Activated T-helper 9 cell treated with anti-CD3 and anti-CD28 coated beads, Interleukin-2, amount 50 U/mL, for 16 hours (primary cell): ENCODE measurements at places on chromosomes 6 and 20.

DNA sequence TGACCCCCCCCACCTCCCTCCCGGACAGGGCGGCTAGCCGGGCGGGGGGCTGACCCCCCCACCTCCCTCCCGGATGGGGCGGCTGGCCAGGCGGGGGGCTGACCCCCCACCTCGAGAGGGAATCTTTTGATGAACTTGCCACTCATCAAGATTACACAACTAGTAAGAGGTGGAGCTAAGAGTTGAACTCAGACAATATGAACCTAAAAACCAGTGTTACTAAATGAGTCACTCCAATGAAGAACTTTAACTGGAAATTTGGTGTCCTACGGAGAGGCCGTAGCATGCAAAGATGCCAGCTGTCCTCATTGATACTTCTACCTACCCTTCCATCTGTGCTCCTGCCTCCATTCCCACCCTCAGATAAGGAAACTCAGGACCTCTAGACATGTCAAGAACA, 42.8 kb downstream of the PFDN4 start:
- DNase-seq: no peak

GRCh38 chr20:610130-611046, at the start of gene TCF15:
Gene TCF15, minus strand, starts transcription at chr20:610309. Its CDS starts 72 bp downstream, at chr20:610237.
- DNase-seq: no peak

- no peak for DNase-seq
These were observed 156.9 kb upstream of the BEND3 start for GRCh38 chr6:107272246-107272645.

- no peak for DNase-seq
These were observed 1.1 kb upstream of the OPN5 start for GRCh38 chr6:47780510-47781356.

- DNase-seq: no peak
These were observed 24.2 kb upstream of the TAGAP start for GRCh38 chr6:159068904-159069578.

DNA sequence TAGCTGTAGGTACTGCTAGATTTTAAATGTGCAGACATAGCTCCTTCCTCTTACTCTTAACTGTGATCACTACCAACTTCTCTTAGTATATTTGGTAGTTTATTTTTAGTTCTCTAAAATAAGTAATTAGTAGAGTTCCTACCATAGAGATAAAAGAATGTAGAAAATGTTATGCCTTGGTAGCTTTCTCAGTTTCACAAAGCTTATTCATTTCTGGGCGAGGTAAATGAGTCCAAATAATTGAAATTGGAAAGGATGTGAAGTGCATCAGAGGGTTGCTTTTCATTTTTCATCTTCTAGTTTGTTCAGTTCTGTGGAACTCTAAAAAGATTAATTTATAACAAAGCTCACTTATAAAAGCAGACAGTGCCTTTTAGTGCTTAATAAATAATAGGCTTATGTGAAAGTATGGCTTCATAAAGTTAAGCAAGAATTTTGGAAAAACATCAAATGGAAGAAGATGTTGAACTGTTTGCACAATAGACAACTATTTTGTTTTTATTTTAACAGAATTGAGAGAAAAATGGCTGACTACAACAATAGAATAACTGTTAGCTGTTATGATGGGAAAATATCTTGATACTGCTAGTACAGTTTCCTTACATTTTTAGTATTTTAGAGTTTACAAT, 303.7 kb downstream of the UTRN start:
- no peak for DNase-seq

GRCh38 chr6:38603966-38604365, 35.8 kb downstream of the BTBD9 start:
- DNase-seq: no peak

GRCh38 chr20:15859061-15859460, 714.2 kb downstream of the KIF16B start:
- DNase-seq: no peak

DNA sequence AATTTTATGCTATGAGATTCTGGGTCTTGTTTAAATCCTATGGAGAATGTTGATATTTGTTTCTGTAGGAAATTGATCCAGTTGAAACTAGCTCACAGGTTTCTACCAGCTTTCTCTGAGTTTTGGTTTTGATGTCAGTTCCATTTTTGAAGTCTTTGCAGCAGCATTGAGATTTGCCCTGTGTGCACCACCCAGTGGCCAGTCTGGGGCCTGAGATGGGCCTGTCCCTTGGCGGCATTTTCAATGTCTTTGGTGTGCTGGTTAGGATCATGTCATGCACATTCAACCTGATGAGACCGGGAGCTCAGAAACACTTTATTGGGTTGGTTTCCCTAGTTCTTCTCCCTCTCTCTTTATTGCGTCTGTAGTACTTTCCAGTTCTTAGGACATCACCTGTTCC, 395.2 kb upstream of the MAP3K7 start:
- no peak for DNase-seq

DNA sequence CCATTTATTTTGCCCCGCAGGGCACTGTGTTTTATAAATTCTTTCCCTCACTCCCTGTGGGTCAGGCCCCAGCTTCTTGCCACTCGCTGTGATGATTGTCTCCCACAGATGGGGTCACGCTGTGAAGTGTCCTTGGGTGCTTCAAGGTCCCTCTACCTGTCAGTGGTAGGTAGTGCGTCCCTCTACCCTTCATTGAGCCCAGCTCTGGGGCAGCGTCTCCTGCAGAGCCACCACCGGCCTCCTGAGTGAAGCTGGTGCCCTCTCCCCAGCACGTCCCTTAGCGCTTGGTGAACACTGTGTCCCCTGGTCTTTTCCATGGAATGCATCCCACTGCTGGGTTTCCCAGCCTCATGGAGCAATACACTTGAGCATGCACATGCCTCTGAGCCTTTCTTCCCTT, 108.2 kb downstream of the NRN1 start:
- DNase-seq: no peak

GRCh38 chr6:33583591-33584155, 3.6 kb upstream of the BAK1 start:
- no peak for DNase-seq

DNA sequence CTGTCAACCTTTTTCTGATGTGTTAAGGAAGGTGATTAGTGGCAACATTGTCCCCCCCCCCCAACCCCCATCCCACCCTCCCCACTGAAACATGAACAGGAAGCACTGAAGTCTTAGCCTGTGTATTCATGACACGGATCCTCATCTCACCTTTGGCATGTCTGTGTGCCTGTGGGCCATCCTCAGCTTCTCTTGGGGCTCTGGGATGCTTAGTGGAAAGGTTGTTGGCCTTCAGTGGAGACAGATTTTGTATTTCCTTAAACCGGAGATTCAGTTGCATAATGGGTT, 93.6 kb downstream of the RREB1 start:
- no peak for DNase-seq

GRCh38 chr6:121210943-121211342, 123.3 kb downstream of the TBC1D32 start:
- no peak for DNase-seq

DNA sequence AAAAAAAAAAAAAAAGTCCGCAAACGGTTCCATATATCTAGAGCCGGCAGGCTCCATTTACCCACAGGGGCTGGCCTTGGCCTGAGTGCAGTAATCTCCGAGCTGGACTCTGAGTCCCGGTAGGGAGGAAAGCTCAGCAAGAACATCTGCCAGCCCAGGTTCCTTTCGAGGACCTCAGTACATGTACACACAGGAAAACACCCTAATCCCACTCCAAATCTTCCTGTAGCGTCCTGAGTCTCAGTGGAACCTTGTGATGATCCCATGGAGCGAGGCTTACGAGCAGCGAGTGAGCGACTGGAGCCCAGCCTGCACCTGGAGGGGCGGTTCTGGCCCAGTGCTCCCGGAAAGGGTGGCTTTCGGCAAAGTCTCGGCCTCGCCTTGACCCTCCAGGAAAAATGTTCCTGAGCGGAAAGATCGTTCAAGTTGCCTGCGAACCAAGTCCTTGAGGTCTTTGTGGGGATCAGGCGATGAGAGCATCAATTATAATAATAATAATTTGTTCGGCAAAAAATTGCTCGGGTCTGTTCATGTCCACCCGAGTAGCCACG, 32.1 kb downstream of the PRSS16 start:
- DNase-seq: no peak

- no peak for DNase-seq
These were observed 9.1 kb upstream of the SF3B5 start for GRCh38 chr6:144104488-144104887.

DNA sequence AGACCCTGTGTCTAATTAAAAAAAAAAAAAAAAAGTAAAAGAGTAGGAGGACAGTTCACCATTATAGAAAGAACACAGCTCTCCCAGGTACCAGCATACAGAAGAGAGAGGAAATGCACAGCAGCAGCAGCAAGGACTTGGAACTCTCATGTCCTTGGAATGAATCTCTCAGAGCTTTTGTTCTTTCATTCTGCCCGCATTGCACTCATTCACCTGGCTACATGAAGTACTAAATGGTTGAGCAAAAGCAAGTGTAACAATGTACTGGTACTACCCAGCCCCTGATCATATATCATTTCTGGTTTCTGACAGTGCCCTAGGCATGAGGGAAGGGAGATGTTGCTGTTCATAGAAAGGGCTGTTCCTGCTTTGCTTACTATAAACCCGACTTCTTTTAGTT, 12.1 kb upstream of the BTN3A3 start:
- DNase-seq: no peak

- no peak for DNase-seq
These were observed 163.4 kb downstream of the MTFR2 start for GRCh38 chr6:136086686-136087085.

GRCh38 chr6:104227508-104227907, 632.2 kb downstream of the HACE1 start:
- no peak for DNase-seq
